ENCODE measurements at places on chromosomes 5 and 9.

GRCh38 chr9:6590772-6591384 lies 54.7 kb downstream of the GLDC start:
- DNase-seq, result no peak

- DNase-seq, result no peak
These were observed 142.1 kb upstream of the ADAMTSL1 start for GRCh38 chr9:18331808-18332209.

- DNase-seq, result no peak
These were observed 199.0 kb upstream of the MVB12B start for GRCh38 chr9:126127591-126127990.

GRCh38 chr5:73135429-73136054 lies 15.2 kb downstream of the TMEM171 start:
- DNase-seq, result no peak

- DNase-seq, result no peak
These were observed 101.2 kb downstream of the HMHB1 start for GRCh38 chr5:143913008-143913752.

GRCh38 chr5:78634634-78635033 lies 13.9 kb downstream of the LHFPL2 start:
- no peak for DNase-seq

- DNase-seq, result no peak
These were observed 153.4 kb upstream of the ADRA1B start for GRCh38 chr5:159762921-159763320.

DNA sequence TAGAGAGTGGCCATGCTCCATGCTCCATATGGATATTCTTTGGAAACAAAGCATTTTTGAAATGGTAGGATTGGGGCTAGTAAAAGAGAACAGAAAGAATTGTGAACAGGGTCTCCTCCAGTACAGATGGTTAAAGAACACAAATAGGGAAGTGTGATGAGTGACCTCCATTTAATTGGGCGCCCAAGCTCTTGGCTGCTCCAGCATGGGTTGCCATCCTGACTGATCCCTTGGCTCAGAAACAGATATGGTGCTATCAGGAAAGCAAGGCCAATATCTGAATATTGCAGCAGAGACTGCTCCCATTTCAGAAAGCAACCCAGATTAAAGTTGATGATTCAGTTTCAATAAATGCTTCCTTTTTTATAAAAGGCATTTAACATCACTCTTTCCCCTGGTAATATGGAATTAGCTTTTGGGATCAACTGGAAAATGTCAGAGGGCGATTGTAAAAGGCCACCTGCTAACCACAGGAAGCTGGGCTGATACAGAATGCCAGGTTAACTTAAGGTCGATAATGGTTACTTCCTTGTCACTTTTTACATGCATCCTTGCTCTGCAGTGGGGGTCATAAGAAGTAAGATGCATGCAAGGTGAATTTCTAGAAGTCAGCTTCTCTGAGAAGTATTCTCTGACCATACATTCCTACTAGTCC lies 52.9 kb downstream of the TMC1 start:
- no peak for DNase-seq

- DNase-seq, result no peak
These were observed 430.9 kb downstream of the CHSY3 start for GRCh38 chr5:130335117-130335516.

DNA sequence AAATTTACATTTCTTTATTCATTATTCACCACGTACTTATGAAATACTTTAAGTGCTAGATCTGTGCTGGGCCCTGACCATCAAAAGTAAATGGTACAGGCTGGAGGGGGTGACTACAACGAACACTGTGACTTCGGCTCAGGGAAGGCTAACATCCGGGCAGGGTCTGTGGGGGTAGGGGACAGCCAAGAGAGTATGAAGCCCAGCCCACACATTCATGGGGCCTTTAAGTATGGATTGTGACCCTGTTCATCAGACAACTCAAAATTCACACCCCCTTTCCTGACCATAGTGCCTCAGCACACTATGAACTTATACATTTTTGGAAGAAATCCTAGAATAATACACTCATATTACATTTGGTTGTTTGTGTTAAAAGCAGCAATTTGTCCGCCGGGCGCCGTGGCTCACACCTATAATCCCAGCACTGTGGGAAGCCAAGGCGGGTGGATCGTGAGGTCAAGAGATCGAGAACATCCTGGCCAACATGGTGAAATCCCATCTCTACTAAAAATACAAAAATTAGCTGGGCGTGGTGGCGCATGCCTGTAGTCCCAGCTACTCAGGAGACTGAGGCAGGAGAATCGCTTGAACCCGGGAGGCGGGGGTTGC lies 33.3 kb downstream of the MORN5 start:
- DNase-seq, result no peak

DNA sequence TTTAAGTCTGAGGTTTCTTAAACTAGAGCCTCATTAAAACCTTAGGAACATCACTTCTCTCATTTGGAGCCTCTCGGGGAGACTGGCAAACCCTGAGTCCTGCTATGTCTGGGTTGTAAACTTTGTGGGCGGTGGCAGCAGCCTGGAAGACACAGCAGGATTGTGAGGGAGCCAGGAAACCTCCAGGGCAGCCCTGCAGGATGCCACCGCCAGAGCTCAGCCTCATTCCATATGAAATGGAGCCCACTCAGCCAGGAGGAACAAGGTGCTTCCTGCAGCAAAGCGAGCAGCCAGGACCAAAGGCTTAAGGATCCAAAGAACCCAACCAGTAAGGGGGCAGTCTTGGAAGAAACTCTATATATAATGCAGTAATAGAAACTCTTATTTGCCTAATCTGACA lies 37.9 kb upstream of the IDNK start:
- no peak for DNase-seq

DNA sequence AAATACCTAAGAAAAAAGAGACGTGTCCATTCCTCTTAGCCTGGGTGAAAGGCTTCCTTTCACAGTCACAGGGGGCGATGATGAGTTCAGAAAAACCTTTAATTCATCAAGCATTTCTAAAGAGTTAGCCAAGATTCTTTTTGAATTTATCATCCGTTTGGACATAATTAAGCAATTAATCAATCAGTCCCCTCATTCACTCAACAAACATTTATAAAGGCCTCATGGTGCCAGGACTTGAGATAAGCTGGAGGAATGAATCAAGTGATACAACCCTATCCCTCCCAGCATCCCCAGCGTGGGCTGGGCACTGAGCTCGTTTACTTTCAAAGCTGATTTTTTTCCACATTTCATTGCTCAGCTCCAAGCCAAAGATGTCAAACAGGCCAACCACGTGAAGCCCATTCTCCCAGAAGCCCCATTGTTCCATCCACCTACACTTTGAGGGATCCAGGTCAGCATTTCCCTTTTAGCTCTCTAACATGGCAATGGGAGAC lies 140.5 kb downstream of the SLIT3 start:
- no peak for DNase-seq

GRCh38 chr9:4665357-4665756 lies 923 bp downstream of the SPATA6L start:
- no peak for DNase-seq

DNA sequence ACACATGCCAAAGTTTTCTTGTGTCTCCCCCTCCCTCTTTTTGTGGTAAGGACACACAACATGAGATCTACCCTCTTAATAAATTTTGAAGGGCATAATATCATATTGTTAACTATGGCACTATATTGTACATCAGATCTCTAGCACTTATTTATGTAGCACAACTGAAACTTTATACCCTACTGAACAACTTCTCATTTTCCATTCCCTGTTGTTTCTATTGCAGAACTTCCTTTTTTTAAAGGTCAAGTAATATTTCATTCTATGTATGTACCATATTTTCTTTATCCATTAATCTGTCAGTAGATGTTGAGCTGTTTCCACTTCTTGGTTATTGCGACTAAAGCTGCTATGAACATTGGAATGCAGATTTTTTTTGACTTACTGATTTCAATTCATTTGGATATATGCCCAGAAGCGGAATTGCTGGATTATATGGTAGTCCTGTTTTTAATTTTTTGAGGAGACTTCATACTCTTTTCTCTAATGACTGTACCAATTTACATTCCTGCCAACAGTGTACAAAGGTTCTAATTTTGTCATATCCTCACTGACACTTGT lies 305.3 kb downstream of the PRR16 start:
- DNase-seq, result no peak

DNA sequence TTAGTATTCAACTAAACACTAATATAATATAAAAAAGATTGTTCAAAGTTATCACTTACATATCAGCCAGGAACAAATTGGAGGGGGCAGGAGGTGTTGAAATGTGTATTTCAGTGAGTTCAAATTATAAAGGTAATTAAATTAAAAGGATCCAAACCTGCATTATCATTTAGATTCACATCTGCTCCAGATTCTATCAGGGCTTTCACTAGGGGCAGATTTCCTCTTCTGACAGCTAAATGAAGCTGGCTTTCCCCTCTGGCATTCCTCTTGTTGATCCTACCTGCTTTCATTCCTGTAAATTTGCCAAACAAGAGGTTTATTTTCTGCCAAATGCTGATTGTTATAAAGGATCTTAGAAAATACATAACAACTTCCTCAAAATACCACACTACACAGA lies 86.3 kb upstream of the GCNT4 start:
- no peak for DNase-seq

- DNase-seq, result no peak
These were observed 15.3 kb upstream of the RPL26L1 start for GRCh38 chr5:172943906-172944305.

DNA sequence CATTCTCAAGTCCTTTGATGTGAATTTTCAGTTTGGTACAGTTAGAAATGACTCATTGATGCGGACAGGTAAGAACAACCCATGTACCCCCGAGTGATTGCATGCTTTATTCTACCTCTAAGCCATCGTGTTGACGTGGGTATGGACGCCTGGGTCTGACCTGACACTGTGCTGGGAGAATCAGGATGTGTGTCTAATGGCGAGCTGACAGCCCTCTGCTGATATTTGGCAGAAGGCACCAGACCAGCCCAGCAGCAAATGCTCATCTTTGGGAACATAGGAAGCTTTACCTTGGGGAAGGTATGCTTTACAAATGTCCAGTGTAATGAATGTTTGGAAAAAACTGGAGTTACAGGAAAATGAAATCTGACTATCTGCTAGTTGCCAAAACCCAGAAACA lies 20.1 kb downstream of the SLC46A2 start:
- DNase-seq, result no peak

- DNase-seq, result no peak
These were observed 346.5 kb downstream of the NFIB start for GRCh38 chr9:13967438-13967837.

DNA sequence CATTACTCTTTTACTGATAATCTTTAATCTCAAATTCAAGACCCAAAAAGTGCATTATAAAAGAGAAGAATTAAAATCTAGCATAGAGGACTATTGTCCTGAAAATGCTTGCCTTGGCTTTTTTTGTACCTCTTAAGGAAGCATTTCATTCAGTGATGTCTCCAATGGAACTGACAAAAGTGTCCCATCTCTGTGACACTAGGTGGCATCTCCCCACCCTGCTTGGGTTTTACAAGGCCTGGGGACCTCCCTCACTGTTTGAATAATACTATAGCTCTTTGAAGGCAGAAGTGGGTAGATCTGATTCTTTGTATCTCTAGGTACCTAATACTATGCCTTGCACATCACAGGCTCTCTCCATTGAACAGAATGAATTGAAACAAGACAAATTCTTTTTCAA lies 180.6 kb downstream of the EPB41L4A start:
- no peak for DNase-seq

GRCh38 chr5:142677198-142677597 lies 8.7 kb downstream of the FGF1 start:
- DNase-seq, result no peak

Measured in GOT3 (cell line).